Stimulated activated CD4-positive, alpha-beta T cell treated with anti-CD3 and anti-CD28 coated beads, TNF-alpha, amount 100 ng/mL, for 1 hour (primary cell): ENCODE measurements at places on chromosomes 11 and 22.

- DNase-seq: no peak
Observed at GRCh38 chr11:19050281-19050680, 10.2 kb downstream of the MRGPRX2 start.

DNA sequence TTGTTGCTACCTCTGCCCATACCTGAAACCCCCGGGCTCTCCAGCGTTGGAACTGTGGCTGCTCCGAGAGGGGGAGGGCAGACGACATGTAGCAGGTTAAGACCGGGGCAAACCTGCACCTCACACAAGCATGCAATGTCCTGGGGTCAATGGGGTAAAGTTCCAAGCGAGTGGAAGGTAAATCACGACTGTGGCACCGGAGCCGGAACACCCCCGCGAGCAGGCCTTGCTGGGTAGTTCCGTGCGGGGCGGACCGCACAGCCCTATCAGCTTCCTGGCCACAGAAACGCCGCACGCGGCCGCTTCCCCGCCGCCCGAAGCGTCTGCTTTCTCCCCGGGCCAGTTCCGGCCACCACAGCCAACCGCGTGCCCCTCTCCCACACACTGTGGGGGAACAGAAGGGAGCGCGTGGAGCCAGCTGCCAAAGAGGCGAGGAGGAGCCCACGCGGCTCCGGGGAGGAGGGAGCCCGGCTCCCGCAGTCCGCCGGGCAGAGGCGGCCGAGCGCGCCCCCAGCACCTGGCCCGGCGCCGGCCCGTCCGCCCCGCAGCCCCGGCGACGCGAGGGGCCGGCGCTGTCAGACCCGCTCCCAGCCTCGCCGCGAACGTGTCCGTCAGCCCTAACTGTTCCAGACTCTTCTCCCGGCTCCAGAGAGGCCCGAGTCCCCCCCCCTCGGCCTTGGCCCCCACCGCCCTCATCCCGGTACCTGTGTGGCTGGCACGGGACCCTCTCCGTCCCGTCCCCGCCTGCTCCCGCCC lies 1.6 kb downstream of the SPTBN2 start:
- no peak for DNase-seq

GRCh38 chr11:133070791-133071190 lies 461.5 kb downstream of the OPCML start:
- no peak for DNase-seq

- DNase-seq: no peak
Observed at GRCh38 chr11:7523416-7524210, 9.8 kb downstream of the PPFIBP2 start.

GRCh38 chr11:115556984-115557383 lies 52.8 kb upstream of the CADM1 start:
- no peak for DNase-seq

- no peak for DNase-seq
Observed at GRCh38 chr11:25441421-25441820, 890.5 kb upstream of the ANO3 start.

DNA sequence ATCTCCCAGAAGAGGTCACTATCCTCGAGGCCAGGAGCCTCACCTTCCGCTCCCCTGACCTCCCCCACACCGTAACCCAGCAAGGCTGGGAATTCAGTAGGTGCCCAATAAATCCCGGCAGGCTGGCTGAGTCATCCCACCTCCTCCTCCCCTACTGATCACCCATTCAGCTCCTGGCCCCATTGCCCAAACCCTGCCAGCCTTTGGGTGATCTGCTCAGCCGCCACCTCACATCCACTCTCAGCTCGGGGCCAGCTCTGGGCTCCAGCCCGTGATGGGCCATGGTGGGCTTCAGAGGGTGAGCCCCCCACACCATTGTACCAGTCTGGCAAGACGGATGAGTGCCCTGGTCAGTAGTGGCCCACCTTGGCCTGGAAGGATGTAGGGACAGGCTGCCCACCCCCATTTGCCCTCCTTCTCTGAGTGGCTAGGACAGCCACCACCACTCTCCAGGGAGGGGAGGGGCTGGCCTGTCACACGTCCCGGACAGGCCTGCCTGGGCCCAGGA lies 8.2 kb downstream of the TRPM5 start:
- DNase-seq: no peak

- no peak for DNase-seq
Observed at GRCh38 chr11:117316197-117316961, at the start of gene BACE1. BACE1 (minus strand) TSS chr11:117316256; CDS start chr11:117315795, 461 bp downstream.

DNA sequence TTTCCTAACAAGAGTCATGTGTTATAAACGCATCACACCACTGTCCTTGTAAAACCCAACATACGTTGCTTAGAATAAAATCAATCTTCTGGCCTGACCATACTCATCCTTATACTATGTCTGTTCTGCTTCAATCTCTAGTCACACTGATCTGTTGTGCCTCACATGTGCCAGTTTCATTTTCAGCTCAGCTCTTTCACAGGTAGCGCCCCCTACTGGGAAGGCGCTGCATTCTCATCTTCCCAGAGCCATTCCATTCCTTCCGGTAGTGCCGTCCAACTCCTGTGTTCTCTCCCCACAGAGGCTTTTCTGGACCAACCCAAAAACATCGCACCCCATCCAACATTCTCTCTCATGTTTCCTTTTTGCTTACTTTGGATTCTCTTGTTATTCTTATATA lies 22.2 kb downstream of the CASP5 start:
- DNase-seq: peak; percentile 16

- DNase-seq: no peak
Observed at GRCh38 chr11:66343176-66343575, 1.7 kb downstream of the BRMS1 start.

- DNase-seq: no peak
Observed at GRCh38 chr11:12567746-12568460, 106.3 kb upstream of the TEAD1 start.

DNA sequence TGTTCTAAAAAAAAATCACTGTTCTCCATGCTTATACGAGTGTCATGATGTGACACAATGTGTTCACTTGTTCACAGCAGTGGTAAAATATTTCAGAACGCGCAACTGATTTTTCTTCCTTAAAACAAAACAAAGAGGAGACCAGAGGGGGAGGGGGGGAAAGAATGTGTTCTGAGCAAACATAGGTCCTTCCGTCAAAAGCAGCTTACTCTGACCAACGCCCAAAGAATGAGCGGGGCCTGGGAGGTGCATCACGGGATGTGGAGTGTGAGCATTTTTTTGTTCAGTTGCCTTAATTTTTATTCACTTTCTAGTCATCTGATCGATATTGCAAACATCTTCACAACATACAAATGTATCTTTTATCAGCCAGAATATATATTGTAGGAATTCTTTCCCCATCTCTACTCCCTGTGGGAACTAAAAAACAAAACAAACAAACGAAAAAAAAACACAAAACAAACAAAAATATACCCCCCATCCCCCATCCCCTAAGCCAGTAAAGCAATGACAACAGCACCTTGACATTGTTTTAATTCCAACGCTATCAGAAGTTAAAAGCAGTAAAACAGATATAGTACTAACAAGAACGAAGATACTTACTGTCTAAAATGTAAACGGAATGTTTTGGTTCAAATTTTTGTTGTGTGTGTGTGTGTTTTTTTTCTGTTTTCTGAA lies 43.3 kb downstream of the BDNF start:
- no peak for DNase-seq

- DNase-seq: no peak
Observed at GRCh38 chr11:130872981-130873380, 43.3 kb downstream of the SNX19 start.

DNA sequence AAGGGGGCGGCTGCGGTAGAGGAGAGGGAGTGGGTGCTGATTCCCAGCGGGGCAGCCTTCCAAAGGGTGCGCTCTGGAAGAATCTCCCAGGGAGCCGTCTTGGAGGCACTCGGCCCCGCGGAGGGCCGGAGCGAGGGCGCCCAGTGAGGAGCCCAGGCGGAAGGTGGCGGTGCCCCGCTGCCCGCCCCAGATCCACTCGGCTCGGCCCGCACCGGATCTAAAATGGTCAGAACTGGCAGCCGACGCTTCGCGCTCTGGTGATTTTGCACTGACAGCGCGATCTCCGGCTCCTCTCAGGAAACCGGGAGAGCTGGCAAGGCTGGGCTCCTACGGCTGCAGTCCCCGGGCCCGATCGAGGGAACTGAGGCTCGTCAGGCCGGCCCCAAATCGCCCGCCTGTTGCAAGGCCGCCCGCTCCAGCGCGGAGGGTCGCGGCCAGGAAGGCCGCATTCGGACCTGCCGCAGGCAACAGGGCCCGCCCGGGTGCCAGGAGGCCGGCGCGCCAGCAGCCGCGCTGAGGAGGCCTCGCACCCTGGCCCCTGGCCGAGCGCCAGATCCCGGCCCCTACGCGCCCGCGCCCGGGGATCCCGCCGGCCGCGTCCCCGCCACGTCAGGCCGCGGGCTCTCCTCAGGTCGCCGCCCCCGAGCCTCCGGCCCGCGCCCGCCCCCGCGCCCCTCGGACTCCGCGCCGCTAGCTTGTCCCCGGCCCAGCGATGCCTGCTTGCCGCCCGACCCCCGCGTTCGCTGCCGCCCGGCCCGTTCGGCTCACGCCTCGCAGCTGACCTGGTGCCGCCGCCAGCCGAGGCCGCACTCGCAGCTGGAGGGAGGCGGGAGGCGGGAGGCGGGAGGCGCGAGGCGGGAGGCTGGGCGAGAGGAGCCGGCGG lies at the start of gene KLHL22:
Gene KLHL22 (minus strand): TSS at position 818 of the 883 bp plus-strand sequence. CDS start 6,584 bp downstream, outside the sequence.
- DNase-seq: no peak

DNA sequence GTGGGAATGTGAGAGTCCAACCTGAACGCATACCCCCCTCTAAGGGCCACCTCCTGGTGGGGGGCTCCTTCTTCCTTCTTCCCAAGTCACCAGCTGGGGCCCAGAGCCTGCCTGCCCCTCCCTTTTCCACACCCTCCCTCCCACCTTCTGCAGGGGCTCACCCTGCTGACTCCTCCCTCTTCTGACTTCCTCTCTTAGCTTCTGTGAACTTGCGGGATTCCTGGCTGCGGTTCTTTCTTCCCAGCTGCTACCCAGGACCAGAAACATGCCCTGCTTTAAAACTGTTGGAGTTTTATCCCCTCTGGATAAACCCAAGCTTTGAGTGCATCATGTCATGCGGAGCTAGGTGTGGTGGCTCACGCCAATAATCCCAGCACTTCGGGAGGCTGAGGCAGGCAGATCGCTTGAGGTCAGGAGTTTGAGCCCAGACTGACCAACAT lies 10.2 kb downstream of the LRRC74B start:
- DNase-seq: no peak

DNA sequence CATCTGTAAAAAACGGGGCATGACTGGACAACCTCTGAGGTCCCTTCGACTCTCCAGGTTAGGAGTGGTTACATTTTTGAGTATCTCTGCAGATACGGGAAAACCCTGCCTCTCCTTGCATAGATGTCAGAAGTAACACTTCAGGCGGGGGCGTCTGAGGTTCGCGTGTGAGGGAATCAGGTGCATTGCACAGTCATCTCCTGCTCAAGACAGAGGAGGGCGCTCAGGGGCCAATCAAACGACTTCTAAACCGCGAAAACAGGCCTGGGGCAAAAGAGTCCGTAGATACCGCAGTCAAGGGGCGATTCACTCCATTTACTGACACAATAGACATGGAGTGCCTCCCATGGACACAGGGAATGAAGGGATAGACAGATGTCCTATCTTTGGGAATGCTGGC lies 31.7 kb downstream of the KIRREL3 start:
- DNase-seq: no peak

DNA sequence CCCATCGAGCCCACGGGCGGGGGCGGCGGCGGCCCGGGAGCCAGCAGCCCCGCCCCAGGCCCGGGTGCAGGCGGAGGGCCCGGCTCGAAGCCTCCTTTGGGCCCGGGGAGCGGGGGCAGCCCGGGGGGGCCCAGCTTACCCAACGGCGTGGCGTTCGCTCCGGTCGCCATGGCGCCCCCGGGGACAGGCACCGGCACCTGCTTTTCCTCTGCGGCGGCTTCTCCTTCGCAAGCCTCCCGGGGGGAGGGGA lies 194 bp downstream of the SF1 start:
- DNase-seq: no peak

- no peak for DNase-seq
Observed at GRCh38 chr11:69293087-69293486, 868 bp upstream of the MYEOV start.

- no peak for DNase-seq
Observed at GRCh38 chr11:36273110-36273509, 16.1 kb downstream of the COMMD9 start.

GRCh38 chr22:19082101-19082500 lies 40.1 kb downstream of the DGCR2 start:
- DNase-seq: no peak

- no peak for DNase-seq
Observed at GRCh38 chr11:12075822-12076821, 34.3 kb upstream of the MICAL2 start.

GRCh38 chr22:17910561-17911311 lies 113.6 kb downstream of the MICAL3 start:
- DNase-seq: no peak

- no peak for DNase-seq
Observed at GRCh38 chr11:103637295-103637694, 399.1 kb upstream of the DDI1 start.

DNA sequence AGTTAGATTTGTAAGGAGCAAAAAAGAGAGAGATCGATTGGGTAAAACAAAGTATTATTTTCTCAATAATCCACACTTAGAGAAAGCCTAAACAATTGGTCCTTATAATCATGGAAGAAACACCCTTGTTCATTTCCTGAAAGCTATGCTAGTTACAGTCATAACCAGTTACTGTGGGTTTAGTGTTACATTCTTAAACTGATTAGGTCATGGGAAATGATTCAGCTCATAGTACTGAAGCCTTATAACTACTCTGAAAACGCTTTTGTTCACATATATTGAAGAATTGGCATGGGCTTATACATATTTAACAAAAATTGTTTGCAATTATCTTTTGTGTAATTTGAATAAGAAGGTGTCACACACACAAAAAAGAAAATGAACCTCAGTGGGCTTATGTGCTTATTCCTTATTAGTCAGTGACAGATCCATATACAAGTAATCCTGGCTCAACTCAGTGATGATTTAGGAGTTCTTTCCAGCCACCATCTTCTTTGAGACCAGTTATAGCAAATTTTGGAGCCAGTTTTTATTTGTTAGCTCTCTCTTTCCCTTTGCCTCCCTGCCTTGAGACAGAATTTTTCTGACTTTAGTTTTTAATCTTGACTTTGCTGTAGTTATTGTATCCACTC lies 198.5 kb upstream of the CTSC start:
- DNase-seq: no peak

GRCh38 chr11:69864686-69865661 lies 45.8 kb upstream of the FGF3 start:
- no peak for DNase-seq

- no peak for DNase-seq
Observed at GRCh38 chr11:69459848-69460539, 21.5 kb upstream of the LINC01488 start.

GRCh38 chr11:206526-207207 lies 532 bp downstream of the BET1L start:
- no peak for DNase-seq
